Stimulated activated CD4-positive, alpha-beta T cell treated with anti-CD3 and anti-CD28 coated beads, Interleukin-1b, Interleukin-23, amount 100 ng/mL, for 4 hours (primary cell): ENCODE measurements at places on chromosomes 7 and 10.

GRCh38 chr10:8462565-8462964, 408.1 kb downstream of the GATA3 start:
- DNase-seq, result no peak

GRCh38 chr10:77189075-77189474, 448.5 kb downstream of the KCNMA1 start:
- no peak for DNase-seq

DNA sequence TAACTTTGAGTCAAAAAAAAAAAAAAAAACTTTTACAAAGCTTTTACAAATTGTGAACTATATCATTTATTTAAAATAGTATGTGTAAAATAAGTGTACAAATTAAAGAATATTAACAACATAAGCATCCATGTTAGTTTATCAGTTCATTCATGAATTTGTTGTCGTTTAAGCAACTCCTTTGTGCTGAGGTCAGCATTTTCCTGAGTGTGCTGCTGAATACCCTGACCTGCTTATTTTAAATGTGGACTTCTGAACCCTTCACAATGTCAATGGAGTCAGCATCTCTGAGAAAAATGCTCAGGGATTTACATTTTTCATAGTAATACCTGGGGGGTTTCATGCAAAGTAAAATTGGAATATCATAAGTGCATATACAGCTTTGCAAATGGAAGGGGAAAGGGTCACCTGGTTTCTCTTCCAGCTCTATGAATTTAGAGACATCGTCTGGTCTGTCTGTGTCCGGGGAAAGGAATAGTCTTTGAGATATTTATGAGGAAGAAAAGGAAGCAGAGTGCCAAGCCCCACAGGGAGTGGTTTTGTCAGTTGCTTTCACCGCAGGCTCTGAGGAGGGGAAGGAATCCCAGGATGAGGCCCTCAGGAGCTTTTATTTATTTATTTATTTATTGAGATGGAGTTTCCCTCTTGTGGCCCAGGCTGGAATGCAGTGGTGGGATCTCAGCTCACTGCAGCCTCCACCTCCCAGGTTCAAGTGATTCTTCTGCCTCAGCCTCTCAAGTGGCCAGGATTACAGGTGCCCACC, 125.5 kb upstream of the SVIL start:
- no peak for DNase-seq

- DNase-seq, result peak; percentile 30
Observed at GRCh38 chr7:70647801-70648498, 484.0 kb upstream of the GALNT17 start.

- DNase-seq, result no peak
Observed at GRCh38 chr10:10293481-10293951, 724.2 kb upstream of the CELF2 start.

GRCh38 chr7:75900617-75901315, 14.2 kb upstream of the POR start:
- no peak for DNase-seq

DNA sequence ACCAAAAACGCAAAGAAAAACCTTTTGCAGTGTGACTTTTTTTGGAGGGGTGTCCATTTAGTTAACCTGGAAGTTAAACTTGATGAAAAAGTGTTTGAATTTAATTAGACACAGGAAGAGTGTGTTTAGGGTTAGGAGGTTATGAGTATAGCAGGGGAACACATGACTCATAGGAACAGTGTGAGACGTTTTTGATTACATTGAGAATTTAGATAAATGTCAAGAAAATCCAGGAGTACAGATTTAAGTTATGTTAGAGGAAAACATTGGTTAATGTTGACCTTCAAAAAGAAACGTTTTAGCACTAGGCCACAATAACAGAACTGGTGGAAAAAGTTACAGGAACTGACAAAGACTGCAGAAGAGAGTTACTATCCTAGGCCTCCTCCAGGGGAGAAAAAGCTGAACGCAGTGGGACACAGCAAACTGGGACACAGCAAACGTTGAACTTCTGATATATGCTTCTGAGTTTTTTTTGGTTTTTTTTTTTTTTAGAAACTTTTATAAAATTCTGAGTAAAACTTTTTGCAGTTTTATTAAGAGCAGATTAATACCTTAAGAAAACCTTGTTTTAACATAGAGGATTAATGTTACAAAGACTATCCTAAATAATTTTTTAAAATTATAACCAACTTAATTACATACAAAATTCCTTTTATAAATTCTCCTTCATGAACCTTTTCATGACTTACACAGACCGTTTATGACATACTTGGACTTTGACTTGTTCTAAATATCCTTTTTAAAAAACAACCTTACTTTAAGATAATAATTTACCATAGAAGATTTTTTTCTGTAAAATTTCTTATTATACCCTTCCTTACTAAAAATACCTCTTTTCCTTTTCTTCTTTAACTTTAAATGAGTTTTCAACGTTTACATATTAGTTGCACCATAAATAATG, 22.2 kb downstream of the LANCL2 start:
- DNase-seq, result no peak

DNA sequence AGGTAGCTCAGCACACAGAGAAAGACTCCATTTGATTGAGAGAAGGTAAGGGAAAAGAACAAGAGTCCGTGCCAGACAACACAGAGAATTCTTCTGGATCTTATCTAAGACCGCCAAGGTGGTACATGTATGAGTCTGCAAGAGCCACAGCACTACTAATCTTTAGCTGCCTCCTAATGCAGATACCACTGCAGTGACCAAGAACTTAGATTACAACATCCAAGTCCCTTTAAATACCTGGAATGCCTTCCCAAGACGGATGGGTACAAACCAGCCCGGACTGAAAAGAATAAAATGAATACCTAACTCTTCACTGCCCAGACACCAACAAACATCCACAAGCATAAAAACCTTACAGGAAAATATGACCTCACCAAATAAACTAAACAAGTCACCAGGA, 33.3 kb downstream of the TFEC start:
- no peak for DNase-seq

- no peak for DNase-seq
Observed at GRCh38 chr7:27164367-27165088, 809 bp downstream of the HOXA9 start.

DNA sequence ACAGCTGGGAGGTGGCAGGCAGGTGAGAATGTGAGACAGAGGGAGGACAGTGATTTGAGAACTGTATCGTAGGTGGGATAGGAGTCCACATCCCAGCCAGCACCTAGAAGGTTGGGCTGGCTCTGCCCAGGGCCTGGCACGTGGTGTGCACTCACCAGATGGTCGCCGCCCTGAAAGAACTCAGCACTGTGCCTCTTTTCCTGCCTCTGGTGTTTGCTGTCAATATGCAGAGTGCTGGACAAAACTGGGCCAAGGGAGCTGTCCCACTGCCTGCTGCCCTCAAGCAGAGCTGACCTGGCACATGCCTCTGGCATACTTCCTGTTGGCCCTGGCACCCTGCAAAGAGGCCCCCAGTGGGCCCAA, 36.8 kb downstream of the CHST3 start:
- DNase-seq, result no peak

DNA sequence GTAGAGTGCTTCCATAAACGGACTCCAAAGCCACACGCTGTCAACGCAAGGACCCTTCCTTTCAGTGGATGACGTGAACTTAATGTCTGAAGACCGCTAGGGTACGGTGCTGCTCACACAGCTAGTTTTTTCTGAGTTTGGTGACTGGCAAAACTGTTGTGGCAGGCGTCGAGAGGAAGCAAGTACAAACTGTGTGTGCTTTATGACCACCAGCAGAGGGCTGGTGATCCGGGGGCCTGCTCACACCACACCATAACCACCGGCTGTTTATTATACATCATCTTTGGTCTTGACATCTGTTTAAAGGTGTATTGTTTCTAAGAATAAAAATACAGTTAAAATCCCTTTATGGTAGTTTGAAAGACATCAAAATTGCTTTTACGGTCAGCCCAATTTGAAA, 37.1 kb upstream of the ATP6V0A4 start:
- DNase-seq, result no peak

GRCh38 chr10:33920351-33920750, 585.9 kb upstream of the NRP1 start:
- no peak for DNase-seq

- DNase-seq, result no peak
Observed at GRCh38 chr10:69516796-69517195, 56.4 kb downstream of the NEUROG3 start.
